ENCODE measurements at places on chromosomes 3 and 15.
A peak's percentile ranks its signal among the peaks of the same experiment; 100 is the strongest.

GRCh38 chr3:34919025-34919424, 720.3 kb upstream of the ARPP21 start:
- DNase-seq, result no peak

DNA sequence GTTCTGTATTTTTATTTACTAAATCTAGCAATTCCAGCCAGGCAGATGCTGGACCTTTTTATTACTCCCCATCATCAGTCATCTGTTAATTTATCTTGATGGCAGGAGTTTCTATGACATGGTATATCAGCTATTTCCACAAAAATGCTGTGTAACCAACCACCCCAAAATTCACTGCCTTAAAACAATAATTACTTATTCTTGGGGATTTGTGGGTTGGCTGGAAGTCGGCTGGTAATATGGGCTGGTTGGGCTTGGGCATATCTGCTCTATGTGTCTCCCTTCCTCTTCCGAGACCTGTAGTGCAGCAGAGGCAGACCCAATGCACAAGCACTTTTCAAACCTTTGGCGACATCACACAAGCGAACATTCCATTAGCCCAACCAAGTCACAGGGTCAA, 92.1 kb upstream of the UBE2E1 start:
- no peak for DNase-seq

DNA sequence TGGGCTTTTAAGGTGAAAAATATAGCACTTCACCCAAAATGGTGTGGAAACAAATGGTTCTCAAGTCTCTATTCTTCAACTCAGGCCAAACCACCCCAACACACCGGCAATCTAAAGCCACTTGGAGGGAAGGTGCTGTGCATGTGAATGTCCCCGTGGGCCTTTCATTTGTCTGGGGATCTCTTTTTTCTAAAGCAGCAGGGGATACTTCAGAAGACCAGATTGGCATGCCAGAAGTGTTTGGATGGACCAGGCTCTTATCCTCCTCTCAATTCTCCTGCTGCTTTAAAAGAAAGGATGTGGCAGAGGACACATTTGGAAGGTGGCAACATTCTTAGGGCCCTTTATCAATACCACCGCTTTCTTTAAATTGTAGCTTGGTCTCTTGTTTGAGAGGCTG, 193.1 kb downstream of the MEIS2 start:
- no peak for DNase-seq

DNA sequence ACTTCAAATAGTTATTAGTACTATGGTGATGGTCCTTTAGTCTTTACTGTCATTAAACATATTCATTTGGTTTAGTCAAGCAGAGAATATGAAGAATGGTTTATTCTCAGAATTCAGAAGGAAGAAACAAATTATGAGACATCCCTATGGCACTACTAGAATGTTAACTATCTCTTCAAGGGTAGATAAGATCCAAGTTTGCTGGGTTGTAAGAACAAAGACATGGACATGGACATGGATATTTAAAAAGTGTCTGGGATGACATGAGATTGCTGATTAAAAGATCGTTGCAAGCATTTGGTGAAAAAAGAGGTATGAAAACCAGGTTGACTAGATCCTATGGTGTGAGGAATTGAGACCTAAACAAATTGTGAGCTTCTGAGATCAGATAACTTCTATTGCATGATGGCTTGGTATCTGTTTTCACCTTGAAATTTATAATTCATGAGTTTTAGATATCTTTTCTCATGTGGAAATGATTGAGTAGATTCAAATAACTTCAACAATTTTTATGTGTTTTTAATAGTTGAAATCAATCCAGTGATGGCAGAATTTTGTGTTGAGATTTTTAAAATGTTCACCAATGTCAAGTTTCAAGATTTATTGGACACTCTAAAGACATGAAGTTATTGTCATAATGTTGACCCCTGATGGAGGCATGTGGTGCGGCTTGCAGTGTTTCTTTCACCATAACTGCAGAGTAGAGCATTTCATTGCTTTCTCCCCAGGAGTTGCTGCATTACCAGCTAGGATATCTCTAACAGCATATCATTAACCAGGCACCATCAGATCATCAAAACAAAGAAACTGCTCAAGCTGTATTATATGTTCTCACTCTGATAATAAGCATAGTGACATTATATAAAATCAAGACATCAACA, 72.6 kb downstream of the NAALADL2 start:
- DNase-seq, result no peak

DNA sequence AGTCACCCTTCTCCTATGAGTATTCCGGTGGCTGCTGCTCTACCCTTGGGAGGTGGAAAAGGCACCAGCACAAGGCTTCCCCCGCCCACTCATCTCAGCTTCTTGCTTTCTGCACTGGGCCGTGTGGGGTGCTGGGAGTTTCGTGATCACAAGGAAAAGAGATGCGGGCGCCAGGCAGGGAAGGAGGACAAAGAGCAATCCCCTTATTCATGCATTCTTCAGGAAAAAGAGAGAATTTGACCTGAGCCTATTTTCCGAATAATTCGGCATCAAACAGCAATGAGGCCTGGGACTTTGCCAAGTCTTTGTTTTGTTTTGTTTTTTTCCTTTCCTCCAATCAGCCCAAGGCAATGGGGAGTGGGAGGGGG, 102.2 kb upstream of the LPP start:
- DNase-seq, result no peak

- no peak for DNase-seq
Observed at GRCh38 chr15:35362195-35362829, 183.7 kb downstream of the DPH6 start.

GRCh38 chr3:49718858-49719213, 648 bp downstream of the AMIGO3 start:
- DNase-seq, result no peak

DNA sequence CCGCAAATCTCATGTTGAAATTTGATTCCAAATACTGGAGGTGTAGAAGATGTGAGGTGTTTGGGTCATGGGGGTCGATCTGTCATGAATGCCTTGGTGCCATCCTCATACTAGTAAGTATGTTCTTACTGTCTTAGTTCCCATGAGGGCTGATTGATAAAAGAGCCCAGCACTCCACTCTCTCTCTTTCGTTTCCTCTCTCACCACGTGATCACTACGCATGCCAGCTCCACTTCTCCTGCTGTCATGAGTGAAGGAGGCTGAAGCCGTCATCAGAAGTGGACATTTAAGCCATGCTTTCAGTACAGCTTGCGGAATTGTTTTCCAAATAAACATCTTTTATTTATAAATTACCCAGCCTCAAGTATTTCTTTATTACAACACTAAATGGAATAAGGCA, 6.1 kb downstream of the OR5H15 start:
- no peak for DNase-seq

DNA sequence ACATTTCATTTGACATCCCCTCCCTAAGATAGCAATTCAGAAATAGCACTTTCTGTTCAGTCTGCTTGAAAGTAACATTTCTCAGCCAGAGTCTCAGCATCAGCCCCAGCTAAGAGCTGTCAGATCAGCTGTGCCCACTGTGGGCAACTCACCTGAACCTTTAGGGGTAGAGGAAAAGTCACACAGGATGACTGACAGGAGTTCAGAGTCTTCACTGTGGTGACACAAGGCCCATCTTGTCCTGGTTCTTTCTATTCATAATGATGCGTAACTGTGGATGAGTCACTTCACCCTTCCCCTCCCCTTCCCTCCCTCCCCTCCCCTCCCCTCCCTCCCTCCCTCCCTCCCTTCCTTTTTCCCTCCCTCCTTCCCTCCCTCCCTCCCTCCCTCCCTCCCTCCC, 96.1 kb upstream of the RASGRP1 start:
- DNase-seq, result no peak

DNA sequence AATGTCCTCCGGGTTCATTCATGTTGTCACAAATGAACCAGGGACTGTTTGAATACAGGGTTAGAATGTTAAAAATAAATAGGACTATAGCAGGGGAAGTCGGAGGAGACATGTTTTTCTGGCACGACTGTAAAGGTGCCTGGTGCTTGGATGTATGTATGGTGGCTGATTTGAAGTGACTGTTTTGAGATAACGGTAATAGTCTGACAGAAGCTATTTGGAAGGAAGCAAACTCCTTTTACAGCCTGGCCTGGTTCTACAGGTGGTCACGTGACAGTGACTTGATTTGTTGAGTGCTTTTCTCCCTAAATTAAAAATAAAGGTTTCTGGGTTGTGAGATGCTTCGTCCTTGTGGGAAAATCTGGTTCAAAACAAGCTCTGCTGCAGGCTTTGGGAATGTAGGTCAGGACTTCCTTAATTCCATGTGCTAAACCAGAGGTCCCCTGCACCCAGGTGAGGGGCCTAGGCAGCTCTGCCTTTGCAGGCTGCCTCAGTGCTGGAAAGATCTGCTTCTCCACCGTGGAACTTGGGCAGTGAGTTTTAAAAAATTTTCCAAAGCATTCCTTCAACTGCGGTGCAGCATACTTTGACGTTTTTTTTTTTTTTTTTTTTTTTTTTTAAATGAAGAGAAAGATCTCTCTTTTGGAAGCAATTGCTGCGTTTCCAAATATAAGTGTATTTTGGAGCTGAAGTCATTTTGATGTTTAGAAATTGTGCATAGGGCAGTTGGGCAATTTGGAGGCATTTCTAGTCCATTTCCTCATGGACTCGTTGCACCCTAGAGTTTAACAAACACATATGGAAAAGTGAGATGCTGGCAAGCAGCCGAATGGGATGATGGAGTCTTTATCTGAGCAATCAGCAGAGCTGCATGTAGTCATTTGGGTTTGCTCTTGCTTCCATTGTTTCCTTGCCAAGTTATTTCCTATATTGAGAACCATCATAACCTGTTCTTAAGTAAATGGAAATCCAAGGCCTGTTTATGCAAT, 30.9 kb downstream of the ITPR1 start:
- no peak for DNase-seq

GRCh38 chr15:100053474-100054121, 288.2 kb downstream of the ADAMTS17 start:
- no peak for DNase-seq

GRCh38 chr3:133934996-133935842, 39.5 kb upstream of the RAB6B start:
- DNase-seq, result no peak

GRCh38 chr3:159763011-159763601, 225.5 kb upstream of the IL12A start:
- no peak for DNase-seq

DNA sequence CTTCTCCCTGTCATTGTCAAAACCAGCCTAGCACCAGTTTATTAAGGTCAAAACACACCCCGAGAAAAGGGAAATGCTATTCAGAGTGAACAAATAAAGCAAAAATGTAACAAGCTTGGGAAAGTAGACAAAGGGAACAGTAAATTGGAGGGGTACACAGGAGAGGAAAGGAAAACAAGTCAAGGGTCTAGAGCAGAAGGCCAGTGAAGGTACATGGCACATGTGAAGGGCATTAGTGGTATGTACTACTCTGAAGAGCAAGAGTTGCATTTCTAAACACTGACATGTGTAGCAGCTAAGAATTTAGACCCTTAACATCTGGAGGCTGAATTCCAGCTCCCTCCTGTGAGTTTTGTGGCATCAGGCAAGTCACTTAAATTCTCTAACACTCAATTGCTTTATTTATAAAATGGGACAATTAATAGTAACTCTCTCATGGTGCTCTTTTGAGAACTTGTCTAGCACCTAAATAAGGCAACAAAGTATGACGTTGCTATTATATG, 244.3 kb upstream of the ADAMTS9 start:
- DNase-seq, result no peak

- DNase-seq, result no peak
Observed at GRCh38 chr15:83287541-83288027, 3.1 kb upstream of the BNC1 start.

DNA sequence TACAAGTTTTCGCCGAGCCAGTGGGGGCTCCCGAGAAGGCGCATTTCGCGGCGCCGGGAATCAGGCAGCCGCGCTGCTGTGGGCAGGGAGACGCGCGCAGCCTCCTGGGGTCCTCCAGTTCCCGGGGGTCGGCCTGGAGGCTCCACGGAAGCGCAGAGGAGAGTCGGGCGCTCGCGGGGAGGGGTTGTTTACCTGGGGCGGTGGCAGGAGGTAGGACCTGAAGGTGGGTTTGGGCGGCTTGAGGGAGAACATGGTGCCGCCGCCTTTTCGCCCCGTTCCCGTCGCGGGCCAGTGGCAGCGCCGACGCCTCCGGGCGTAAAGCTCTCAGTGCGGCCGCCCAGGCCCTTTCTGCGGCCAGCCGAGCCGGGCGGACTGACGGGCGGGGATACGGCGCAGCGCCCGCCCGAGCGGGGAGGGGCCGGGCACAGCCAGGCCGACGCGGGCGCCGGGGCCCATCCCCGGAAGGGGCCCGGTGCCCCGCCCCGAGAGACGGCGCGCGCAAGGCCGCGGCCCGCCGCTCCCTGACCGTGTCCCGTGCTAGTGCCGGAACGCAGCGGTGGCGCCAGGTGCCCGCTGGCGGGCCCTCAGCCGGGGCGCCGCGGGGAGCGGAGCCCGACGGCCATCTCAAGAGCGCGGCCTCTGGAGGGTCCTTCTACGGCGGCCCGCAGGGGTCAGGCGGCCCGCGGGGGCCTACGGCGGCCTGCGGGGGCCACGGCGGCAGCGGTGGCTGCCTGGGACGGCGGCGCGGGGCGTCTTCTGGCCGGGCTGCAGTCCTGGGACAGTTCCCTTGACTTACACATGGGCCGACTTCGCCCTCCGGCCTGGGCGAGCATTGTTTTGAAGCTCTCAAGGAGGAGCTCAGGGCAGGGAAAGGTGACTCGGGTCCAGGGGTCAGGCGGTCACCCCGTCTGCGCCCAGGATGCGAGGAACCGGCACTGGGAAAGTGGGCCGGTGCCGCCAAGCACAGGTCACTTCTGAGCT, at the start of gene MTMR10:
MTMR10 (minus strand) TSS at position 374 of the 981 bp plus-strand sequence; CDS start at position 252, 122 bp downstream.
- peak; percentile 43 for DNase-seq

DNA sequence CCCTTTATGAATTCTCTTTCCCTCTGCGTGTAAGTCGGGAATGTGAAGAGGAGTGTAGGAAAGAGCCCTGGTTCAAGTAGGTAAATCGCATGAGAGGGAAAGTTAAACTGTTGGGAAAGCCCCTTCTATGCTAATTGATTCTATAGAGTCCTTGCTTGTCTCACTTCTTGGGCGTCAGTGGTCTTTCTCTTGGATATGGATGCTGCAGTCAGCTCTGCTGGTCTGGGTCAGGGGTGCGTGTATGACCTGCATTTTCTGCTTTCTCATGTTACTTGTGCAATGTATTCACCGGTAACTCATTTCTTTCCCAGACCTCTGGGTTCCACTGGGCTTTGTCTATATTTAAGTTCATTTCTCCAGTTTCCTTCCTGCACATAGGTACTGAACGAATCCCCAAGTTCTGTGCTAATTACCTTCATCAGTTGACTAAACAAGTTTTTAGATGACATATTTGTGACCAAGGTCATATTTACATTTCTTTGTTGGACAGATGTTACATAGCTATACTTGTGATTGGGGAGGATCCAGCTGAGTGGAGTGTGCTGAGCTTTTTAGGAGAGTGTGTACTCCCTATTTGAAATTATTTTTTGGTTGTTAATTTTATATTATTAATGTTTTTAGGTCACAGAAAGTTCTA, 1.4 kb downstream of the SETD5 start:
- no peak for DNase-seq

DNA sequence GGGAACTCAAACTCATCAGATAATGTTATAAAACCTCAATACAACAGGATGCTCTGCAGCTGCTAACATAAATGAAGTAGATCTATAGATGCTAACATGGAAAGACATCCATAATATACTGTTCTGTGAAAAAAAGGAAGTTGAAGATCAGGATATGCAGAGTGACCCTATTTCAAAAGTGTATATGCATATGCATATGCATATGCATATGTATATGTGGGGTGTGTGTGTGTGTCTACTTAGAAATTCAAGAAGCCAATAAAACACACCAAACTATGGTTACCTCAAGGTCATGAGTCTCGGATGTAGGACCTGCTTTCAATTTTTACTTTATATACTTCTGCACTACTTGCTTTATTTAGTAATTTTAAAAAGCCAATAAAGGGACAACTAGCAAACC, 125.6 kb downstream of the ABHD5 start:
- no peak for DNase-seq

- no peak for DNase-seq
Observed at GRCh38 chr3:107370907-107371306, 6.3 kb upstream of the CCDC54 start.

GRCh38 chr15:88018869-88019641, 237.5 kb downstream of the NTRK3 start:
- DNase-seq, result no peak
